ENCODE measurements at places on chromosomes 4 and X.

DNA sequence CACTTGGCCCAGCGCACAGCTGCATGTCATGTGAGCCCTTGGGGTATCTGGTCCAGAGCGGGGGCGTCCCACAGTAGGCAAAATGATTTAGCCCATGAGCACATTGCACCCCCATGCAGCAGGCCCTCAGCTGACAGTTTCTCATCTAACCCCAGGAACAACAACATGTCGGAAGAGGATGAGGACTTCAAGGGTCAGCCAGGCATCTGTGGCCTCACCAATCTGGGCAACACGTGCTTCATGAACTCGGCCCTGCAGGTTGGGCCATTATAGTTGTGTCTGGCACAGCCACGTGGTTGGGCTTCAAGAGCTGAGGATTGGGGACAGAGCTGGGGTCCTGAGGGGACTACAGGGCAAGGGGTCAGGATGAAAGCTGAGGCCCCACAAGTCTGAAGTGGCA lies 7.8 kb downstream of the USP11 start:
- DNase-seq = no peak

GRCh38 chr4:98209111-98209510 lies 52.1 kb upstream of the RAP1GDS1 start:
- no peak for DNase-seq

DNA sequence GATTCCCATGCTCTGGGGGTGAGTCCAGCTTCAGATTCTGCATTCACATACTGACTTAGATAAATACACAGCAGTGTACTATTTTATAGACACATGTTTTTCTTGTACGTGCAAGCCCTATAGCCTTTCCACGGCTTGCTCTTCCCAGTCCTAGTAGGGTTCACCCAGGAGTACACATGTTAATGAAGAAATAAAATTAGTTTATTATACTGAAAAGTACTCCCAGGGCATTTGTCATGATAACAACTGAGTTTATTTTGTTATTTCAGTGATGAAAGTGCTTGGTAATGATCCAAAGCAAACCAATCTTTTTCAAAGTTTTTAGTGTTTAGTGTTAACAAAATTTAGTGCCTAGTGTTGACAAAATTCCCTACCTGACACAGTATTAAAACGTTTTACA lies 21.3 kb downstream of the MAPK10 start:
- no peak for DNase-seq

DNA sequence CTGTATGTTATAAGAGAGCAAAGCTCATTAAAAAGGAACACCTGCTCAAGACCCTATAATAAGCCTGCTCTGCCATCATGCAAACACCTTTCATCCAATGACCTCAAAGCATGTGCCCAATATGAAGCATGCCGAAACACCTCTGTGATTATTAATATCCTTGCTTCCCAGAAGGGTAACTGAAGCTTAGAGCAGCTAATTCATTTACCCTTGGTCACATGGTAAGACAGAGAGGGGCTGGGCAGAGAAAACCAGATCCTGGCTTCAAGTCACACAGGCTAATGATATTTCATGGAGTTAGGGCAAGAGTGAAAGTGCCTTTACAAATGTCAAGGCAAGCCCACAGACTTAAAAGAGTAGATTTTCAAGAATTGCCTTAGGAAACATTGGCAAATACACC lies 5.6 kb downstream of the AMOT start:
- DNase-seq = no peak

- DNase-seq = no peak
Observed at GRCh38 chr4:38665551-38666411, 1.8 kb downstream of the KLF3 start.

DNA sequence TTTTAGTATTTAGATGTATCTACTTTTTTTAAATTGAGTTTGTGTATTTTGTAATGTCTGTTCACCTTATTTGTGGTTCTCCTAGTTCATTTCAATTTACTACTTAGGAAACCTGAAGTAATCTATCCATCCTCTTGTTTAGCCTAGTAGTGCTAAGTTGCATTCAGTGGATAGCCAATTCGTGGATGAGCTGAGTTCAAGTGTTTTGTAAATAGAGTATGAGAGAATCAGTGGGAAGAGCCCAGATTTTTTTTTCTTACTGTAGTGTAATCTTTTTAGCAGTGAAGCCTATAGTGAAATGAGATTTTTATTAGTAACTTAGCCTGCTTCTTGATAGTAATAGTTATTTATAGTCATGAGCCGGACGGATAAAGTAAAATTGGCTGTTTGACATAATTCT lies 21.7 kb downstream of the STAG2 start:
- no peak for DNase-seq

- DNase-seq = peak; percentile 27
Observed at GRCh38 chr4:149095811-149096210, 653.6 kb upstream of the NR3C2 start.

Measured in iris pigment epithelial cell (primary cell).